NCI-H226 (cell line): ENCODE measurements at places on chromosomes 13 and 19.

DNA sequence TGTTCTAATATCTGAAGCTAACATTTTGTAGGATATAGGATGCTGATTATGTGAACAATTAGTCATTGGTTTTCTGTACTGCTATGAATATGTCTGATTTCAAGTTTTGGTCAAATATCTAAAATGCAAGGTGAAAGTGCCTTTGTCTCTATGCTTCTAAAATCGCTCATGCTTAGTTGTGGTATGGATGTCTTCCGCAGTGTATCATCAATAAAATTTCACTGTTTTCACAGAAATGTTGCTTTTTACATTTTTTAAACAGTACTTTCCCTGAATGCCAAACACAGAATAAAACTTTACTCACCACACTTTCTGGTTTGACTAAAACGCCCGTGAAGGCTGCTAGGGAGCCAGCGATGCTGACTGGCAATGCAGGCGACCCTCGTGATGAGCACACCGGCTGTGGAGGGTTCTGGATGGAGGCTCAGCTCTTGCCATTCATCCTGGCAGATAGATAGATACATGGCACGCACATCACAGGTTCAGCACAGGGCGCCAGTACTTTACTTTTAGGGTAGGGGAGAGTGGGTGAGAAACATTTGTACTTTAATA is 40.1 kb downstream of the SLC7A9 start:
- no peak for DNase-seq

- no peak for DNase-seq
Observed at GRCh38 chr19:33872445-33873320, 76.0 kb downstream of the KCTD15 start.

- no peak for DNase-seq
Observed at GRCh38 chr13:90049989-90050671, 1297.4 kb upstream of the MIR17HG start.

GRCh38 chr13:28100150-28101121 is at the start of gene FLT3:
FLT3 (minus strand) TSS chr13:28100576; CDS start chr13:28100510, 66 bp downstream.
- DNase-seq = peak; percentile 79

DNA sequence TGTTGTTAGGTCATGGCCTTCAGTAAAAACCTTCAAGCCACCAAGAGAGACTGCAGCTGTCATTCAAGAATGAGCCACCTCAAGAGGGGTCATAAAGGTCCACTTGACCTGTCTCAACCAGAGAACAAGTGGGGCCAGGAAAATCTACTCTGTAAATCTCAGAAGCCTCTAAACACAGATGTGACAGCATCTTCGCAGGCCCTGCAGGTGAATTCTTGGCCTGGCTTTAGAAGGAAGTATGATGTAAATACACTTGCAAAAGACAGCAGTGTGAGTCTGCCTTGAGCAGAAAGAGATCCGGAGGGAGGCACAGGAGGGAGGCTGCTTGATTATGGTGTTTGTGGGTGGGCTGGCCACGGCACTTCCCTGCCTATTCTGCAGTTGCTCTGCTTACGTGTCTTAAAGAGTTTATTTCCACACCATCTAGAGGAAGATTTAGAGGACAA is 1082.9 kb downstream of the UQCRFS1 start:
- DNase-seq = no peak

GRCh38 chr19:53308339-53308811 is 25.2 kb upstream of the ZNF845 start:
- DNase-seq = no peak

DNA sequence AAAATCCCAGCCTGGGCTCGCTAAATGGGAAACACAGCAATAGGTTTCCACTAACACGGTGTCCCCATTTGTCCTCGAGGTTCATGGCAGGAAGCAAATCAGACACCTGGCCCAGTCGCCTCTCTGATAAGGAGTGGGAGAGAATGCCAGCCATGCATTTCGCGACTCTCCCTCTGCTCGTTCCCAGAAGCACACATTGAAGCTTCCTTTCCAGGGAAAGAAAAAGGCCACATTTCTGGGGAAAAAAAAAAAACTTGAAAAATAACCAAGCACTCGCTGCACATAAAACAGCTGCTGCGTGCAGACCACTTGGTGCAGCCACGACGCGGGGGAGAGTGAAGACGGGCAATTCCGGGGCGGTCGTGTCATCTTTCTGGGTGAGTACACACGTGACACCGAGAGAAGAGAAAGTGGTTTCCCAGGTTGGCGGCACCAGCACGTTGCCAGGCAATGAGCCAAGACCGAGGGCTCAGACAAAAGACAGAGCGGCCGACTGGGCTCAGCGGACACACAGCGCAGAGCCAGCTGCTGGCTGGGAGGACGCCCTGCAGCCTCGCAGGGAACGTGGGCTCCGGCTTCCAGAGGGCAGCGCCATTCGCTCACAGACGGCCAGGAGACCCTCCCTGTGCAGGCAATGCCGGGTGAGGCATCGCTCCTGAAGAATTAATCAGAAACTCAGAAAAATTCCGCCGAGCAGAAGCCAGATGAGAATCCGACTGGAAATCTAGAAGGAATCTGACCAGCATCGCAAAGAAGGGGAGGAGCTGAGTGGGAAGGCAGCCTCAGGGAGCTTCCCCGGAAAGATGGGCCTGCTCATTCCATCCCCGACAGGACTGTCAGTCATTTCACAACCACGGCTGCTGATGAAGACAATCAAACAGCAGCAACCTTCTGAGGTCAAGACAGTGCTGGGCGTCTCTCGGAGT is 83.2 kb upstream of the IRS2 start:
- peak; percentile 61 for DNase-seq

DNA sequence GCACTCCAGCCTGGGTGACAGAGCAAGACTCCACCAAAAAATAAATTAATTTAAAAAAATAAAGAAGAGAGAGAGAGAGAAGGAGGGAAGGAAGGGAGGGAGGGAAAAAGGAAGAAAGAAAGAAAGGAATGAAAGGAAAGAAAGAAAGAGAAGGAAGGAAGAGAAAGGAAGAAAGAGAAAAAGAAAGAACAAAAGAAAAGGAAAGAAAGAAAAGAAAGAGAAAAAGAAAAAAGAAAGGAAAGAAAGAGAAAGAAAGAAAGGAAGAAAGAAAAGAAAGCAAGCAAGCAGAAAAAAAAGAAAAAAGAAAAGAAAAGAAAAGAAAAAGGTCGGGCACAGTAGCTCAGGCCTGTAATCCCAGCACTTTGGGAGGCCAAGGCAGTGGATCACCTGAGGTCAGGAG is 14.9 kb upstream of the ZNRF4 start:
- DNase-seq = no peak

- DNase-seq = peak; percentile 72
Observed at GRCh38 chr13:34349091-34349722, 531.3 kb downstream of the RFC3 start.
